Frontal cortex (tissue), 4 donors: ENCODE measurements at places on chromosomes 6 and 20. TPM values are rescaled to one million over a fixed set of nuclear protein-coding genes. Genes with fewer than 3 reads are reported as not detected.

The TOX2 gene
- total RNA-seq, result 0.41 TPM

The MRPL18 gene
- 60.7 TPM for total RNA-seq

The DEFB124 gene
- total RNA-seq, result not detected

The KHDC1L gene
- total RNA-seq, result 1.2 TPM

The PHACTR3 gene
- total RNA-seq, result 40.8 TPM

The RIPOR3 gene
- total RNA-seq, result 0.41 TPM

The DNAAF9 gene
- total RNA-seq, result 31.4 TPM

The POM121L2 gene
- total RNA-seq, result not detected
